ENCODE measurements at places on chromosomes 2 and 18.

DNA sequence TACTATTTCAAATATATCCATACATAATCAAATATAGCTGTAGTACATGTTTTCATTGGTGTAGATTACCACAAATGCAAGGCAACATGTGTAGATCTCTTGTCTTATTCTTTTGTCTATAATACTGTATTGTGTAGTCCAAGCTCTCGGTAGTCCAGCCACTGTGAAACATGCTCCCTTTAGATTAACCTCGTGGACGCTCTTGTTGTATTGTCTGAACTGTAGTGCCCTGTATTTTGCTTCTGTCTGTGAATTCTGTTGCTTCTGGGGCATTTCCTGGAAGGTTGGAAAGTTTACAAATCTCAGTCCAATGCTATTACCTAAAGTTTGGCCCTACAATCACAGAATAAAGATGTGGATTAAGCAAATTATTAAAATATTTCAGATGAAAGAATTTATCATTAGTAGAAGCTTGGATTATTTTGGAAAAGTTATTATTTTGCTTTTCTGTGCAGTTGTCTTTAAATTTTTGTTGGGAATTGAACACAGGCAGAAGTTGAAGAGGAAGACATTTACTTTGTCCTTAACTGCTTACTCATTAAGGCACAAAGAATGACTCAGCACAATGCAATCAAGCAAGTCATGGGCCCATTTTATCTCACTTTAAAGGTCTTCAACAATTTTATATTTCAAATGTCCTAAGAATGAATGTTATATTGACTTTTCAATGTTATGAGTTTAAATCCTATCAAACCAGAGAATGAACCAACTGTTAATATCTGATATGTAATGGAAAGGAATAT is 103.4 kb upstream of the CAVIN2 start:
- DNase-seq = no peak

DNA sequence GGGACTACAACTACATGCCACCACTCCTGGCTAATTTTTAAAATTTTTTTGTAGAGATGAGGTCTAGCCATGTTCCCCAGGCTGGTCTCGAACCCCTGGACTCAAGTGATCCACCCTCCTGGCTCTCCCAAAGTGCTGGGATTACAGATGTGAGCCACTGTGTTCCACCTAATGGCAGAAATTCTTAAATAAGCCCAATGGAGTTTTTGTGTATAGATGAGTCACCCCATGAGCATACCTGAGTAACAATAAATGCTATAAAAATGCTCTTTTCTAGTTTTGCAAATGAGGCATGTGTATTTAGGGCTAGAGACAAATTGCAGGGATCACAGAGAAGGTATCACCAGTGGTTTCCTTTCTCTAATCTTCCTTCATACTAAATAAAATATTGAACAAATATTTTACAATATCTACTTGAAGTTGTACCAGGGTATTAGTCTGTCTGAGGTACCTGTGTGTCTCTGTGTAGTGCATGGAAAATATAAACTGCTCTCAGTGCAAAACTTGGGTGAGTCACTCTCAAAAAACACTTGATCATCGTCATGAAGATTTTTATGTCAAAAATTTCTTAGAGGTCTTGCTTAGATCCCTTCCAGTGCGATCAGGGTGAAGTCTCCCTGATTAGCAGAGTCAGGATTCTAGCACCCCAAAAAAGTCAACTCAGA is 337.1 kb upstream of the MMADHC start:
- DNase-seq = no peak

DNA sequence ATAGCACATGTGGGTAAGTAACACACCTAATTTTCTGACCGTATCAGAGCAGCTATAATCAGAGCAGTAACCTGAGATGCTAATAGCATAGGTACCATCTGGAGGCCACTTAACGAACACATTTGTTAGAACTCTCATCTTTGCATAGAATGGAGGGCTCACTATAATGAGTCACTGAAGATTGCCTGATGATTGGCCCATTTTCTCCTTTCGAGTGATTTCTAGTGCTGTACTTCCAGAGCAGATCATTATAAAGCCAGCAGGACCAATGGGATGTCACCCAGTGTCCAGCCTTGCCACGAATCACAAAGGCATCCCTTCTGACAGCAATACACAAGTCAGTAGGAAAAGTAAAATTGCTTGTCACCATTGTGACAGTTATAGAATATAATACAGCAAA is 81.7 kb upstream of the REV1 start:
- no peak for DNase-seq

- DNase-seq = no peak
These were observed 54.3 kb downstream of the AQP12A start for GRCh38 chr2:240745962-240746361.

DNA sequence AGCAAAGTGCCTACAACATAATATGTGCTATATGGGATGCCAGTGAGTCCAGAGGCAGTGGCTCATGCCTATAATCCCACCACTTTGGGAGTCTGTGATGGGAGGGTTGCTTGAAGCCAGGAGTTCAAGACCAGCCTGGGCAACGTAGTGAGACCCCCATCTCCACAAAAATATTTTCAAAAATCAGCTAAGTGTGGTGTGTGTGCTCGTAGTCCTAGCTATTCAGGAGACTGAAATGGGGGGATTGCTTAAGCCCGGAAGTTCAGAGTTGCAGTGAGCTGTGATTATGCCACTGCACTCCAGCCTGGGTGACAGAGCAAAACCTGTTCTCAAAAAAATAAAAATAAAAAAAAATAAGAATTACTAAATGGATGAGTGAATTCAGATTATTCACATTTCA is 23.4 kb downstream of the OTX1 start:
- no peak for DNase-seq

DNA sequence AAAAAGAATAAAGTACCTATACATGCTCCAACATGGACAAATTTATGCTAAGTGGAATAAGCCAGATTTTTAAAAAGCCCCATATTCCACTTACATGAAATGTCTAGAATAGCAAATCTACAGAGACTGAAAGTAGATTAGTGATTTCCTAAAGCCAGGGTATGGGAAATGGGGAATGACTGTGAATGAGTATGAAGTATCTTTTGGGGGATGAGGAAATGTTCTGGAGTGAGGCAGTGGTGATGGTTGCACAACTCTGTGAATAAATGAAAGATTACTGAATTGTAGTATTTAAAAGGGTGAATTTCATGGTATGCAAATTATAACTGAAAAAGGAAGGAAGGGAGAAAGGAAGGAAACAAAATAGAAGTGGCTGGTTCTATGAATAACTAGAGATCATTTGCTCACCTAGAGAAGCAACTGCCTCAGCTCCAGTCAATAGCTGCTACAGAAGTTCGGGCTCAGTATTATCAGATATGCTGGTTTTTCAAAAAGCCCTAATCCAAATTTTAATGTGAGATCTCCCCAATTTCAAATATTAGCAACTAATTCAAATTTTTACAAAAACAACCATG is 39.3 kb downstream of the MAP3K2 start:
- DNase-seq = no peak

- no peak for DNase-seq
These were observed 66.5 kb upstream of the NEUROD1 start for GRCh38 chr2:181746844-181747243.

- no peak for DNase-seq
These were observed 75.2 kb downstream of the EIPR1 start for GRCh38 chr2:3302421-3302750.

DNA sequence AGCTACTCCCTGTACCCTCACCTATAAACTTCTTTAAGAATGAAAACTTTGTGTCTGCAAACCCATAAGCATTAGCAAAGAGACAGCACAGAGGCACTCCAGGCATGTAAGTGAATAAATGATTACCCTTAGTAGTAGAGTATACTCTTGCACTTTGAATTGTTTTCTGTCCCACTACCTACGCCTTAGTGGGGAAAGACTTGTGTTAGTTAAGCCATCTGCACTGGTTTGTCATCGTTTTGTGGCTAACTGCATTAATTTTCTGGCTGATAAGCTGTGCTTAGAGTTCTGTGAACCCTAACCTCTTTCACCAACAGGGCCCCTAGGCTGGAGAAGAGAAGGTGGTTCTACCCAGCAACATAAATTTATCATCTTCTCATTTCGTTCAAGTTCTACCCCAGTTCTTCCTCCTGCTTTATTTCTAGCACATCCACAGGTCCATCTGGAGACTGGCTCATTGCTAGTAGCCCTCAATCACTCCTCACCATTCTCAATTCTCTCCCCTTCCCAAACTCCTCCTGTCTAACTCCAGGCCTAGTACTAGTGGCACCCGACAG is 710 bp downstream of the LMAN2L start:
- DNase-seq = no peak

DNA sequence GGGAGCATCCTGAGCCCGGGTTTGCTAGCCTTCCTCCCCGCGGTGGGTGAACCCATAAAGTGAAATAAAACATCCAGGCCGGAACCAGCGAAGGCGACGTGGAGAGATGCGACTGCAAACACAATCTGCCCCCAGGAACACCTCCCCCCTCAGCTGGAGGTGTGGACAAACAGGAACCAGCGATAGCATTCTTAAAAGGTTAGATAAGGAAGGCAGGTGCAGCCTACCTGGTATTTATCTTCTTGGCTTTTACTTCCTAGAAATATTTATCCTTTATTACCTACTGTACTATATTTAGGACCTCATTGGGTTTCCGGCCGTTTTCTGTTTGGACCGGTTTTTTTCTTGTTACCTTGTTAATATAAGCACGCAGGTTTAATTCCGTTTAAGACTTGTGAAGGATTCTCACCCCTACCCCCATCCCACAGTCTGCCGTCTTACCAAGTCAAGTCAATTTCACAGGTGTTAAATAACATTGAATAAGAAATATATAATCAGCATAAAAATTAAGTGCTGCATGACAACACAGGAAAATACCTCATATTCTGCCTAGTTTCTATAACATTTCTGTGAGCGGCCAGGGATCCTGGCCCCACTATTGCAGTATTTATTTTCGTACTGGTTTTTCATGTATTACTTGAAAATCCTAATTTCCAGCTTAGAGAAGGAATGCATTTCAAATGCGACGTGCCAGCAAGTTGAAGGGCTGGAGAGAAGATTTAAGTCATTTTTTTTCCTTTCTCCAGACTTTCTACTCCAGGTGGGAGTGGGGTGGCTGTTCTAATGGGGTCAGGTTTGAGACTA is 224.0 kb upstream of the ID2 start:
- DNase-seq = no peak

DNA sequence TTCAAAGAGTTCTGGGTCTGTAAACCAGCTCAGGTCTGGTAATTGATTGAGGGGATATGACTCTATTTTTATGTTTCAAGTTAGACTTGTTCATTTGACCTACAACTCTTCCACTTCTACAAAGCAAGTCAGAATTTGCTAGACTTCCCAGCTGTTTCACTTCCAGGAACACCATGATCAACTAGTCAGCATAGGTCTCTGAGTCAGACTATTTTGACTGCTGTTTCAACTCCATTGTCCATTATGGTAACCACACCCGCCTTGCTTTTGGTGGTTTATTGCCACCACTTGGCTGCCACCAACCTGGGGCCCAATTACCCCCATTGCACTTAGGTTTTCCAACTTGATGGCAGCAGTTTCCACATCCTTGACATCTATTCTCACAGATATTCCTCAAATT is 116.6 kb downstream of the LAMA3 start:
- DNase-seq = no peak

DNA sequence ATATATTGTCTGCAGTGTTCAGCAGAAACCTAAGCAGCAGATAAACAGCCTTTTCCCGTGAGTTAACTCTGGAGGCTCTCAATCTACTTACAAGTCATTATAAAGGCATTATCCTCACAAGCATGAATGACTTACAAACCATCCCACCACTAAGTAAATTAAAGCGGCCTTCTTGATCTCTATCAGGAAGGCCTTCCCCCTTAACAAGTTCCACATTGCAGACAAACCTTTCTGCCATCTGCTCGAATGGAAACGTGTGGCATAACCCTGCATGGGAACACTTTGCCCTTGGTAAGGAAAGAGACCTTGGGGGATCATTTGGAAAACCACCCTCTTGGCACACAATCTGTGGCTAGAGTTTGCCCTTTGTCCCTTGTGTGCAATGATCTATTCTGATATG is 199.5 kb downstream of the OSR1 start:
- DNase-seq = no peak

DNA sequence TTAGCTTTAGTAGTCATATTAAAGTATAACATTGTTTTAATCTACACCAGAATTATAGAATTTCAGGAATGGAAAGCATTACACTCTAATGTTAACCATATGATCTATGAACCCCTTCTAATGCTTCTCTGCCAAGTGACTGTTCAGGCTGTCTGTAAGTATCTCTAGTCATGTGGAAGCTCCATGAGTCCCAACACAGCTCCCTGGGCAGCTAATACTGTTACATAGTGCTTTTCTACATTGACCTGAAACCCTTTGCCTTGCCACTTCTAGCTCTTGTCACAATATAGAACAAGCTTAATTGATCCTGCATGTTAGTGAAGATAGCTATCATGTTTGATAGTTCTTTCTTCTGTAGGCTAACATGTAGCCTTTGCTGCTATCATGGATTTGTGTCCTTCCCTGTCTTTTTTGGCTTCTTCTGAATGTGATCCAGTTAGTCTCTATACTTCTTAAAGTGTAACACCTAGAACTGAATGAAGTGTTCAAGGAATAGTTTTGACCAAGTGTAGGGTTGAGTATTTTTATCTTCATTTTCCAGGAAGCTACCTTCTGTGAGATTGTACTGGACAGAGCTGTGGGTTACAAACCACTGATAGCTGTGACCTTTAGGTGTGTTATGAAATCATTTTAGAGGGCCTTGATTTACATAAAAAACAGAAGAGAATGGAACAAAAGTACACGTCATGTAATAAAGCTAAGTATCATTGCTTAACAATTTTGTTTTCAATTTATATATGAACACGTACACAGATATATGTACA is 23.7 kb downstream of the BABAM2 start:
- DNase-seq = no peak

DNA sequence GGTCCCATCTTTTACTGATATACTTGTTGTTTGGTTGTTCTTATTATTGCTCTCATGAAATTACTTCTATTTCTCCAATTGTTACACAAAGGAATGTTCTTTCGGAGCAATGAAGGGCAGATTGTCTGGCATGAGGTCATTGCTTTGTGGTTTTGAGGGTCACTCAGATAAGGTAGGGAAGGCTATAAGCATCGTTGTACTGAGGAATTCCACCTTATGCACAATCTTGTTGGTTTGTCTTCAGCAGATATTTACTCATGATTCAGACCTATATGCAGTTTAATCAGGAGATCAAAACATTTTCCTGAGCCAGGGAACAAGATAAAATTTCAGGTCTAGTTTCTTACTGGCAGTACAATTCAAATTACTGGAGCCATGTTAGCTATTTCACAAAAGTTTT is 163.0 kb upstream of the SPHKAP start:
- DNase-seq = no peak

DNA sequence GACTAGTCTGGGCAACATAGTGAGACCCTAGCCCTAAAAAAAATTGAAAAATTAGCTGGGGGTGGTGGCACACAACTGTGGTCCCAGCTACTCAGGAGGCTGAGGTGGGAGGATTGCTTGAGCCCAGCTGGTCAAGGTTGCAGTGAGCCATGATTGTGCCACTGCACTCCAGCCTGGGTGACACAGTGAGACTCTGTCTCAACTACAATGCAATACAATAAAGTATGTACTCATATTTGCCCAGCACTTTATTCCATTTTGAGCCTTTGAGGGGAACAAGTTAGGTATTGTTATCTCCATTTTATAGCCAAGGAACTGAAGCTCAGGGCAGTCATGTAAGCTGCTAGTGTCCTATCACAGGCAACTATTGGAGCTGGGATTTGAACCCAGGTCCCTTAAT is 49.3 kb upstream of the PLB1 start:
- DNase-seq = no peak

Measured in activated naive CD8-positive, alpha-beta T cell treated with anti-CD3 and anti-CD28 coated beads, Interleukin-2, amount 50 U/mL, for 16 hours (primary cell).